ENCODE measurements at places on chromosomes 2 and 18. TPM values are rescaled to one million over a fixed set of nuclear protein-coding genes. Genes with fewer than 3 reads are reported as not detected.

The UGT1A8 gene
- 0.17 TPM for total RNA-seq

The AMER3 gene
- not detected for total RNA-seq

DNA sequence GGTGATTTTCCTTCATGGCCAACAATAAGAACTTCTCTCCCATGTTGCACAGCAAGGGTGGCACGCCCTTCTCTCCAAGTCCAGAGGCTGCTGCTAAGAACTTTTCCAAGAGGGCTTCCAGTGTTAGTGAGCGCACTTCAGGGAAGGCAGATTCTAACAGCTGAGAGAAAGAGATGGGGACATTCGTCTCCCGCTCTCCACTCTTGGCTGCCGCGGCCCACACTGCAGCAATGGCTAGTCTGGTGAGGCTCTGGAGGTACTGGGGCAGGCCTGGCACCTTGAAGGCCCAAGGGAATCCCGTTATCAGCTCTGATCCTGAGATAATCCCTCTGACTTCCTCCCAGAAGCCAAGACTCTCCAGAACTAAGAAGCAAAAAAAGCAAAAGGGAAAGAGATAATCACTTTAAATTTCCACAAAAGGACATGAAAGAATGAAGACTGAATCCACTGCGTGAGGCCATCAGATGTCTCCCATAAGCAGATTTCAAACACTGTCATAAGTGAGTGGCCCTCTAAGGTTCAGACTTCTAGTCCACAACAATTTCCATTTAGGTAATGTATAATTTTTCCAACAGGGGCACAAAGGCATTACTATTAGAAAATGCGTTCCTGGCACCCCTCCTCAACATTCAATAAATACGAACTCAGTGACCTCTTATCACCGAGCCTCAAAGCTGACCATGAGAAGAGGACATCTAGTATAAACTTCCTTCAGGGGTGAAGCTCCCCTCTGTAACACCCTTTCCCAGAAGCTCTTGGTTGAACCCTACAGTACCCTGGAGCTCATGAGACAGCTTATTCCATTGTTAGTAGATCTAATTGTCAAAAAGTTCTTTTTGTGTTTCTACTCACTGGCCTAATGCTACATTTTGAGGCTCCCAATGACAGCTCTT, 66.7 kb upstream of the ZFP36L2 start:
- H3K4me1 ChIP-seq = peaks cover 25% of the 10 kb centered on the region
- no peak overlapping the region for H3K4me3 ChIP-seq
- H3K36me3 ChIP-seq = peaks cover 17% of the 10 kb centered on the region
- DNase-seq = no peak
- no peaks in the 10 kb centered on the region for H3K27me3 ChIP-seq
- H3K27ac ChIP-seq = peak overlapping the region; percentile 87

GRCh38 chr2:234869969-234870368, 81.8 kb upstream of the SH3BP4 start:
- H3K27ac ChIP-seq = no peak overlapping the region
- no peak for DNase-seq
- H3K27me3 ChIP-seq = no peaks in the 10 kb centered on the region
- H3K4me3 ChIP-seq = no peak overlapping the region
- no peaks in the 10 kb centered on the region for H3K4me1 ChIP-seq

GRCh38 chr2:172364261-172364660, 63.1 kb upstream of the ITGA6 start:
- no peak overlapping the region for H3K27ac ChIP-seq
- no peaks in the 10 kb centered on the region for H3K4me1 ChIP-seq
- no peaks in the 10 kb centered on the region for H3K36me3 ChIP-seq

The C2orf66 gene
- not detected for total RNA-seq

The VWC2L gene
- total RNA-seq = not detected

DNA sequence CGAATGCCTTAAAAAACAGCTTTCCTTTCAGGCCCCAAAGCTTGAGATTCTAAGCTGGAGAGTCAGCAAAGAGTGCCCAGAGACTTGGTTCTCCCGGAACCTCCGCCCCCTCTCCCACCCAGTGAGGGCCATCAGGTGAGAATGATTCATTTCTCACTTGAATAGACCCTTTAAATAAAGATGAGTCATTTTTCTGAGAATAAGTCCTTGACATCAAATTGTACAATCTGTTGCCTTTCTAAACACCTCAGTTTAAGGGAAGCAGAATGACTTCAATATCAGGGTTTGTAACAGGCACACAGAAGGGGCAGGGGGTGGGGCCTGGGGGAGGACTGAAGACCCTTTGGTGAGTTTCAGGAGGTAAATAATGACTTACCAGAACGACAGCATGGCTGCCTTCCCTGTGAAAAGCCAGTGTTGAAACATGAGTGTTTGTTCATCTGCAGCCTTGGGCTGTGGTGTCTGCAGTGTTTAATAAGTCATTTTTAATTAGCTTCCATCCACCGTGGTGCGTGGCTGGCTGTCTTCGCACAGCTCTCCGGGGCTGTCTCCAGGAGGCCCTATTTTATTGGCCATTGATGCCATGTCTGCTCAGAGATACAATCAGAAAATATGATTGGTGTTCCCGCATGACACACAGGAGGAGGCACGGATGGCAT, 134.9 kb upstream of the ZNF236 start:
- H3K27ac ChIP-seq = peak overlapping the region; percentile 23
- H3K27me3 ChIP-seq = peaks cover 38% of the 10 kb centered on the region
- H3K4me1 ChIP-seq = peaks cover 13% of the 10 kb centered on the region
- H3K36me3 ChIP-seq = no peaks in the 10 kb centered on the region

DNA sequence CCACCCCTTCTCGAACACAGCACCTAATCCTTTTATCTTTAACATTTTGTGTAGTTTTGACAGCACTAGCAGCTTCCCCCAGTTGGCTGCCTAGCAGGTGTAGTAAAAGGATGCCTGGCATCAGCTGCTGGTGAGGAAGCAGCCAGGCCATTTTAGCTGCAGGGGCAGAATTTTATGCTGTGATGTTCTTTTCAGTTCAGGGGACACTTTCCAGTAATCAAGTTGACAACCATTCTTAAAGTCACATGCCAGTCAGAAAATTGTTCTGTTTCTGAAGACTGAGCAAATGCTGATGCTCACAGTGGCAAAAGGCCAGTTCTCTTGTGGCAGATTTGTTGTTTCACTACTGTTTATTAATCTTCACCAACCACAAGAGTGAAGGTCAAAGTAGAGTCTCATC, 570.8 kb downstream of the CCDC85A start:
- H3K27me3 ChIP-seq = no peaks in the 10 kb centered on the region
- no peaks in the 10 kb centered on the region for H3K4me1 ChIP-seq
- H3K36me3 ChIP-seq = no peaks in the 10 kb centered on the region
- H3K27ac ChIP-seq = no peak overlapping the region

DNA sequence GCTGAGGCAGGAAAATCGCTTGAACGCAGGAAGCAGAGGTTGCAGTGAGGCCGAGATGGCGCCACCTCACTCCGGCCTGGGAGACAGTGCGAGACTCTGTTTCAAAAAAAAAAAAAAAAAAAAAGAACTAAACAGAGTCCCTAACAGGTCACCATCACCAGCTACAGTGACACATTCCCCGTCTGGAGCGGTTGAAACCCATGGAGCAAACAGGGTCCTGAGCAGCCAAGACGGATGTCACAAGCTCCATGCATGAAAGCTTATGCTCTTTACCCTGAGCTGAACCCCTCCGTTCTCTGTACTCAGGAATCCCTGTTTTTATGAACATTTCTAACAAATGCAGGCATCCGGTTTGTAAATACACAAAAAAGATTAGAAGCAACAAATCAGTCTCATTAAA, 55.9 kb upstream of the LAPTM4A start:
- DNase-seq = no peak
- H3K4me3 ChIP-seq = peak overlapping the region; percentile 68
- H3K27me3 ChIP-seq = no peaks in the 10 kb centered on the region
- H3K36me3 ChIP-seq = no peaks in the 10 kb centered on the region
- peaks cover 45% of the 10 kb centered on the region for H3K4me1 ChIP-seq
- peak overlapping the region; percentile 89 for H3K27ac ChIP-seq

DNA sequence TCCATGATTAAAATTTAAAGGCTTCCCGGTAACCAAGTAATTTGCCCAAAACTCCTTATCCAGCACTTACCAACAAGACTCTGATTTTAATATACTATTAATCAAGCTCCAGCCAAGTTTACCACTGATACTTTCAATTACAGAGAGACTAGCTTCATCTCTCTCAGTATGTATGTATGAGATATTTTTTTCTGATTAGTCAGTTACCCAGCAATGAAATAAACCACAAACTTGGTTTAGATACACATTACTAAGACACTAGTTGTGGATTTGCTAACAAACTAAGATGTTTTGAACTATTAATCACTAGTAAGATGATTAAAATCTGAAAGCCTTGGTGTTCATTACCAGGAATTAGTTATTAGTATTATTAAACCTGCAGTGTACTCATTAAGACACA, 1272.2 kb upstream of the ACVR2A start:
- no peaks in the 10 kb centered on the region for H3K27me3 ChIP-seq
- H3K27ac ChIP-seq = no peak overlapping the region
- no peaks in the 10 kb centered on the region for H3K36me3 ChIP-seq
- no peak for DNase-seq
- H3K4me3 ChIP-seq = no peak overlapping the region
- H3K4me1 ChIP-seq = no peaks in the 10 kb centered on the region

DNA sequence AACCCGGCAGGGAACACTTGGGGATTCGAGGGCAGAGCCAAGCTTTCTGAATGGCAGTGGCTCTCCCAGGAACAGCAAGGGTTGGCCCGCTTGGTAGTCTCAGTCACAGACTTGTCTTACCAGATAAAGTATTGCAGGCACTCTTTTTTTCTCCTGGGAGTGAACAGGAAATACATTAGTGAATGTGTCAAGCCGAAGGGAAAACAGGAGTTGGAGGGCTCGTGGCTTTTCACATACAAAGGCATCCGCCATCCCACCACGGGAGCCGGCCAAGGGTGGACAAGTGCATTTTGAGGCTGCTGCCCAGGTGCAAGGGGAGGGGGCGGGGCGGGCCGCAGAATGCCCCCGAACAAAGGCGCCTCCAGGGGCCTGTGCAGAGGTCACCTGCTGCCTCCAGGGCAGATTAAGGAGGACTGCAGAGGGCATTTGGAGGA, 163.3 kb upstream of the SIX3 start:
- no peak overlapping the region for H3K27ac ChIP-seq
- no peaks in the 10 kb centered on the region for H3K27me3 ChIP-seq
- no peaks in the 10 kb centered on the region for H3K4me1 ChIP-seq
- H3K4me3 ChIP-seq = no peak overlapping the region
- H3K36me3 ChIP-seq = no peaks in the 10 kb centered on the region

DNA sequence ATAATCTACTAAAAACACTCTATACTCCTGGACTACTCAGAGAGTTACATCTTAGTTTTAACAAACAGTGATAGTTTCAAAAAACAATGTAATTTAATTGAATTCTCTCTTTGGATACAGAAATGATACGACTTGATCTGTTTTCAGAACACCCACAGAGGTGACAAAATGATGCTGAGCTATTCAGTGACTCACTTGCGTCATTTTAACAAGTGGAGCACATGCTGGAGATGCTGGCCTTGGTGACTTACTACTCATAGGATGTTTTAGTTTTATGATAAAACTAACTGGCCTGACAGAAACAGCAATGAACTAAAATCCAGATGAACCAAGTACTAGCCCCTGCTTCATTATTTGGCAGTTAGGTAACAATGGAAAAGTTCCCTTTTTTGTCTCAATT, 101.3 kb upstream of the ITGB6 start:
- H3K36me3 ChIP-seq = peaks cover 22% of the 10 kb centered on the region
- no peak for DNase-seq
- H3K4me3 ChIP-seq = no peak overlapping the region
- no peaks in the 10 kb centered on the region for H3K27me3 ChIP-seq

- H3K27ac ChIP-seq = peak overlapping the region; percentile 83
- H3K27me3 ChIP-seq = no peaks in the 10 kb centered on the region
- peaks cover 33% of the 10 kb centered on the region for H3K4me1 ChIP-seq
- H3K36me3 ChIP-seq = peaks cover 15% of the 10 kb centered on the region
Observed at GRCh38 chr2:100818606-100819369, 1.2 kb upstream of the NPAS2 start.

GRCh38 chr2:226652369-226652768, 147.3 kb downstream of the IRS1 start:
- H3K27ac ChIP-seq = peak overlapping the region; percentile 92
- peak overlapping the region; percentile 27 for H3K4me3 ChIP-seq

DNA sequence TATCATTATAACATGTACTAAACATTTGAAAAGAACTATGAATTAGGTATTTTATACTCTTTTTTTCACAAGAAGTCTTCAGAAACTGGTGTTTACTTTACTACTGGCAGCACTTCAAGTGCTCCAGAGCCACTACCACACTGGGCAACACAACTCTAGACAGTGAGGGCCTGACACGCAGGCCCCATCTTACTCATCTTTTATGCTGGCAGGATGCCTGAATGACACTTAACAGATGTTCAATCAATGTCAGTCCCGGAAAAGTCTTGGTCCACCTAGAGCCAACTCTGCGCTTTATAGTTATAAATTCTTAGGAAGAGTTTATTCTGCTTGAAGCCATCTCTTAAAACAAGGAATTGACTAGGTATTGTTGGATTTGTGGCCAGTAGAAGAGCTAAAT, 8.7 kb upstream of the WIPF1 start:
- H3K36me3 ChIP-seq = no peaks in the 10 kb centered on the region
- no peaks in the 10 kb centered on the region for H3K27me3 ChIP-seq
- DNase-seq = no peak
- H3K4me1 ChIP-seq = no peaks in the 10 kb centered on the region
- no peak overlapping the region for H3K4me3 ChIP-seq

The RTKN gene
- total RNA-seq = 63.4 TPM

DNA sequence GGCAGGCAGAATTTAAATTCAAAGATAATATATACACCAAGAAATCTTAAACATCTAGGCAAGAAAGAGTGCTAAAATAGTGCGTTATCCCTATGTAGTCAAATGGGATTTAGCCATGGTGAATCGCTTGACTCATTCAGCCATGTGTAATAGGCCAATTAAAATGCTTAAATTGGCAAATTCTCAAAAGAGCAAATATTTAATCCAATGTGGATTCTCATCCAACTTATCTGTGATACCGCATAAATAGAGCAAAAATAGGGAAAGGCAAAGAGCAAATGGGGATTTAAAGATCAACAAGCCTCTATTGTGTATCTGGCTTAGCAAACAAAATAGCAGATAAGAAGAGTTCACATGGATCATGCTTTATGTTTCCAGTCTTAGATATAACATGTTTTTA, 123.2 kb upstream of the RPRM start:
- DNase-seq = no peak
- no peaks in the 10 kb centered on the region for H3K27me3 ChIP-seq
- no peak overlapping the region for H3K4me3 ChIP-seq

DNA sequence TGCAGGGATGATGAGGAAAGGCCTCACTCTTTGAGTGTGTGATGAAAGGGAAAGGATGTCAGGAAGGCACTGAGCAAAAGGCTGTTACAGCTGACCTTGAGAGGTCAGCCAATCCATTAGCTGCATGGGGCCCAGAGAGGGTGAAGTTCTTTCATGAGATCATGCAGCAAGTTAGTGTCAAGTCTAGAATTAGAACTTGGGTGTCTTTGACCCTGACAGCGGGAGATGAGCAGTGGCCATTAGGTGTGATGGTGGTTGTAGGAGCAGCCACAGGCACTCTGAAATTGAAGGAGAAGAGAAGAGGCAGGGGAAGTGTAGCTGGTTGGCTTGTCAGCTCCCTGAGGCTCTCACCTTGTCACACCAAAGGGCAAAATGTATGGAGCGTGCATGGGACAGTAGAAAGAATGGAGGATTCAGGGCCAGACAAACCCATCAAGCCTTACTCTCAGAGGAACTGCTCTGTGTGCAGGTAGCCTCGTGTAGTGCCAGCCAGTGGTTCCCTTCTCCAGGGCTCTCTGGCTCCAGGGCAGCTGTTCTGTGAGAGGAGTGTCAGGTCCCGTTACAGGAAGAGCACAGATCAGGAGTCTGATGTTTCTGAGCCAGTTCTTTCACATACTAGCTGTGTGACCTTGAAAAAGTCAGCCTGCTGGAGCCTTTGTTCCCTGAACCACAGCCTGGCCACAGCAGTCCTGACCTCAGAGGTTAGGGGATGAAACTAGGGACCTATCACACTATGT, 35.9 kb downstream of the MAP4K4 start:
- no peaks in the 10 kb centered on the region for H3K27me3 ChIP-seq
- H3K36me3 ChIP-seq = peaks cover 8% of the 10 kb centered on the region
- no peak overlapping the region for H3K27ac ChIP-seq
